ENCODE measurements at places on chromosomes 6 and 20. TPM values are rescaled to one million over a fixed set of nuclear protein-coding genes. Genes with fewer than 3 reads are reported as not detected.

GRCh38 chr6:39527792-39528564 lies 197.2 kb downstream of the KIF6 start:
- DNase-seq = no peak

DNA sequence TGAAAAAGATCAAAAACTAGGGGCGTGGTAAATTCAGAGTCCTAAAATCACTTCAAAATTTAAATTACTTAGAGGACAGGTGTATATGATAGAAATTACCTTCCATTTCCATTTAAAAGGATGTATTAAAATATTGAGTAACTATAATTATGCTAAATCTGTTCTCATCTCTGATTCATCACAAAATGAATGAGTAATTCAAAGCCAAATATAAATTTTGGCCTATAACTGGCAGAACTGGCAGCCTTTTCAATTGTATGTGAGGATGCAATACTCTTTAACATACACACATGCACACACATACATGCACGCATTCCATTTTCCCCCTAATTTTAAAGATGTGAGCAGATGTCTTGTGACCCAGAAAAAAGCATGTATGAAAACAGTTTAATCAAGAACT lies 194.6 kb downstream of the EPM2A start:
- DNase-seq = no peak

C20orf144 gene
- total RNA-seq = not detected

DNA sequence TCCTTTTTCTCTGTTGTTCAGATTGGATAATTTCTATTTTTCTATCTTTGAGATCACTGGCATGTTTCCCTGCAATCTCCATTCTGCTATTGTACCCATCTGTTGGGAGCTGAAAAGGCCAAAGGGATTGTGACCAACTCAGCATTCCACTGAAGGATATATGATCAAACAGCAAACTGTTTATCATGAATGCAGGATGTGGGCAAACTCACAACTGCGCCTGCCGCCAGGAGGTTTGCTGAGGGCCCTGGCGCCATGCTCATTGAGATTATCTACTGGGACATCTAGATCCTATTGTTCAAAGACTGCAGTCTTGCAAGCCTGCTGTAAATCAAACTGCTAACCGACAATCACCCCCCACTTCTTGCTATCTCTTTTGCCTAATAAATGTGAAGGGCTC lies 3.8 kb upstream of the FKBP1A start:
- no peak for DNase-seq

OR2H1 gene
- not detected for total RNA-seq

Measured in omental fat pad (tissue), 4 donors.